ENCODE measurements at places on chromosomes 5 and 9.

- peak; percentile 67 for DNase-seq
Measured at GRCh38 chr5:154197801-154198491, 7.4 kb downstream of the GALNT10 start.

GRCh38 chr5:11560915-11561697, 343.1 kb downstream of the CTNND2 start:
- no peak for DNase-seq

GRCh38 chr9:109274884-109275730, 45.8 kb downstream of the EPB41L4B start:
- no peak for DNase-seq

DNA sequence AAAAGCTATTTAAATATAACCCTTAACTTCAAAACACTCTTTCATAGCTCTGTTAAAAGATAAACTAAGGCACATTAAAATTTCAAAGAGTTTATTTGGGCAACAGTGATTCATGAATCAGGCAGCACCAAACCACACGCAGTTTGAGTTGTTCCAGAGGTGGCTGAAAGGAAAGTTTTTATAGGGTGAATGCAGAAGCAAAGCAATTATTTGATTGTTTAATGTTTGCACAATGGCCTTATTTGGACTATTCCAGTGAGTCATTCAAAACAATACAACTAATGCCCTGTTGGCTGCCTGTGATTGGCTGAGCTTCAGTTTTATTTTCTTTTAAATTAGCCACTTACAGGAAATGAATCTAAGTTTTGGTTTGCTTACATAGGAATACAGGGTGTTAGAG, 125.3 kb downstream of the CEP120 start:
- DNase-seq = no peak

GRCh38 chr9:89177944-89178829, at the start of gene SHC3:
SHC3 (minus strand) TSS chr9:89178818; CDS start chr9:89178460, 358 bp downstream.
- DNase-seq = no peak

Measured in activated effector memory CD4-positive, alpha-beta T cell treated with Interleukin-2 at 50 U/mL for 16 hours (primary cell).